Left renal pelvis (tissue), 4 donors: ENCODE measurements at places on chromosomes 5 and 9. TPM values are rescaled to one million over a fixed set of nuclear protein-coding genes. Genes with fewer than 3 reads are reported as not detected.

DNA sequence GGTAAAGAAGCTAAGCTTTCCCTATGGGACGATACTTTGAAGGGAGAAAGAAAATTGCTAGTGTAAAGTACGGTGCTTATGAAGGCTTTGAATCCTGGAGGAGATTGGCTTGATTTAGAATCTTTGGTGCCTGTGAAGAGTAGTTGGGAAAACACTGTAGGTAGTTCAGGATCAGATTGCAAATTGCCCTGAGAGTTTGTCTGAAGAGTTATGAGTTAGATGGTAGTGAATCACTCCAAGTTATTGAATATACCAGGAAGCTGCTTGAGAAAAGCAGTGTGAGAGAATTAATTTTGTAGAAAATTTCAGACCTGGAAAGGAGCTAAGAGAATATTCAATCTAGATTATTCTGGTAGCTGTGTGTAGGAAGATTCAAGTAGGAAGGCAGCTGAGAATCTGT is 11.5 kb downstream of the MAN2A1 start:
- no peak for DNase-seq

- no peak for DNase-seq
Measured at GRCh38 chr9:3912280-3912679, 386.5 kb upstream of the RFX3 start.

- DNase-seq, result peak; percentile 48
Measured at GRCh38 chr9:899440-900184, 58.1 kb downstream of the DMRT1 start.

DNA sequence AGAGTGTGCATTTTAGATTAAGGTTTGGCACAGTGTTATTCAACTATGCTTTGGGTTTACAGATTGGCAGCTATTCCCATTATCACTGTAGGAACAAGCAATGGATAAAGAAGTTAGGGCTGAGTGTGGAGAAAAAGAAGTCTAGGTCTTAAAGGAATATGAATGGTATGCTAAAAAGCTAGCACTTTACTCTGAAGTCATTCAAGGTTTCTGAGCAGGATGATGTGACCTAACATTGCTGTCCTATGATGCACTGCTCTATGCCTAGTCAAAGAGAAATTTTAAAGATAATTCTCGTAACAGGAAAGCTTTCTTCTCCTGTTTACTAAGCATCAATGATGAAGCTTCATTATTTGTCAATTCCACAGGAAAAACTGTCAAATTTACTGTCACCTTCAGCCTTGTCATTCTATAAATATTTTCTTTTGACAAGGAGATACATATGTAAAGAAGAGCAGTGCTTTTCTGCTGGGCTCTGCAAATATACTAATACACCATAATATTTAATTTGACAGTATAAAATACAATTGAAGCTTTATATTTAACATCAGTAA is 476.1 kb upstream of the PTPRD start:
- no peak for DNase-seq

GRCh38 chr9:127417131-127418036 is 6.8 kb upstream of the ZNF79 start:
- DNase-seq, result no peak

- no peak for DNase-seq
Measured at GRCh38 chr5:71834601-71835000, 115.5 kb downstream of the CARTPT start.

GRCh38 chr9:89441655-89441970 is 56.3 kb downstream of the SEMA4D start:
- DNase-seq, result no peak

NR4A3 gene
- 0.53 TPM for polyA plus RNA-seq

CCNO gene
- 14.1 TPM for polyA plus RNA-seq

BASP1 gene
- 56.7 TPM for polyA plus RNA-seq

AGGF1 gene
- 32.8 TPM for polyA plus RNA-seq

DDX31 gene
- 10.3 TPM for polyA plus RNA-seq

GARNL3 gene
- 13.7 TPM for polyA plus RNA-seq
